ENCODE measurements at places on chromosomes 2 and 18.

GRCh38 chr2:202337151-202337550 is 39.0 kb upstream of the BMPR2 start:
- no peak for DNase-seq

GRCh38 chr2:152506843-152507242 is 171.9 kb downstream of the FMNL2 start:
- peak; percentile 67 for DNase-seq

- DNase-seq = no peak
Observed at GRCh38 chr18:8686611-8687010, 18.7 kb upstream of the MTCL1 start.

DNA sequence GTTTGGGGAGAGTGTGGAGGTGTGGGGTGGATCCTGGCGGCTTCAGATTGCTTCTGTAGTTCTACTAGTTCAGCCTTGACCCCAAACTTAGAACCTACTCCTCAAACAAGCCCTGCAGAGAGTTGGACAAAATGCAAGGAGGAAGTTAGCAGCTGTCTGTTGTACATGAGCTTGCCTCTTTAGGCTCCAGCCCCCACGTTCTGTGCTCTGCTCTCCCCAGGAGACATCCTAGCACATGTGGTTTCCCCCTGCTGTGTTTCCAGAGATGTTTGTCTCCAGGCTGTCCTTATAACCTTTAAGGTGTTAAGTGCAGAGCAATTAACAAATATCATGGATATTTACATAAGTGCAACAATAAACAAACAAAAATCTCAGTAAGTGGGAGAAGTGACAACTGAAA is 111.1 kb downstream of the ACOXL start:
- no peak for DNase-seq

DNA sequence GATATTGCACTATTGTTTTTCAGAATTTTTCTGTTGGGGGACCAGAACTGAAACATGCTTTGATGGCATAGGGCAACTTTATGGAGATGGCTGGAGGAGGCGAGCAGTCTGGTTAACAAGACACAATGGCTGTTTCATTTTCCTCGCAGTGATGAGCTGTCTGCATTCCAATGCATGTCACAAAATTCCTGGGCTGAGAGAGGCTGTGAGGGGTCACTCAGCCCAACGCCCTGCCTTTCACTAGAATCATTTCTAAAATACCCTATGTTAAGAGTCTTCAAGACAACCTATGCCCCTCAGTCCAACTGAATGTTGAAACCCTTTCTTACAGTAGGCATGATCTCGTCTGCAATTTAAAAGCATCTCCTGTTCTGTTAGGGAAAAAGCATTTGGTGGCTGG is 1090.0 kb downstream of the BCL11A start:
- no peak for DNase-seq

- no peak for DNase-seq
Observed at GRCh38 chr2:223050188-223050587, 1.8 kb upstream of the KCNE4 start.

GRCh38 chr2:153858250-153858649 is 13.5 kb upstream of the GALNT13 start:
- no peak for DNase-seq

- peak; percentile 41 for DNase-seq
Observed at GRCh38 chr18:54828281-54828881, at the start of gene RAB27B. Gene RAB27B (plus strand): TSS chr18:54828477. CDS start chr18:54877586, 49,109 bp downstream.

- peak; percentile 59 for DNase-seq
Observed at GRCh38 chr18:32911660-32912284, 138.9 kb upstream of the KLHL14 start.

DNA sequence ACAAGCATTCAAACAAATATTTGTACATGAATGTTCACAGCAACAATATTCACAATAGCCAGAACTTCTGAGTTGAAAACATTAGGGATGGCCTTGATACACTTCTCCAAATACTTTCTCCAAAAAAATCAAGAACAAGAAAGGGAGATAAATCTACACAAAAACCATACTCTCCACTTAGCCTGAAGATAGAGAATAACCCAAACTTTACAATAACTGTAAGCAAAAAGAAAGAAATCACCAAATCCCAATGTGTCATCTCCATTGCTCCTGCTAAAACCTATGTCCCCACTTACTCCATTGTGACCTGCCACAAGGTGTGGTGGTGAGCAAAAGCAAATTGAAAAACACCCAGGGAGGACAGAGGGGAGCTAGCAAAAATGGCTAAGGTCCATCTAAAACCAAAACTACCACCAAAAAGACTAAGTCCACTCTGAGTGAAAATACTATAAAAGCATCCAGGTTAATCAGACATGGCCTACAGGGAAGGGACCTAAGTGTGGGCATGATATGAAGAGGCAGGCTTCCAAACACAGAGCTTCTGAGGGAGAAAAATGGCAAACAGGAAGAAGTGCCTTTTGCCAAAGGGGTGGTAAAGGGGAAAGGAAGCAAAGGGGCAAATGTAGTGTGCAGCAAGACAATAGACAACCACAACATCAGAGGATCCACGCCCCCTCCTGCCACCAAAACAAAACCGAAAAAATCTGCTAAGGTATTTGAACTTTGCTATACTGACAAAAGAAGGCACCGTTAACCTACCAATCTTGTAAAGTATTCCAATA is 56.1 kb downstream of the NBAS start:
- no peak for DNase-seq

GRCh38 chr2:177726931-177727348 is 334.4 kb downstream of the AGPS start:
- no peak for DNase-seq

DNA sequence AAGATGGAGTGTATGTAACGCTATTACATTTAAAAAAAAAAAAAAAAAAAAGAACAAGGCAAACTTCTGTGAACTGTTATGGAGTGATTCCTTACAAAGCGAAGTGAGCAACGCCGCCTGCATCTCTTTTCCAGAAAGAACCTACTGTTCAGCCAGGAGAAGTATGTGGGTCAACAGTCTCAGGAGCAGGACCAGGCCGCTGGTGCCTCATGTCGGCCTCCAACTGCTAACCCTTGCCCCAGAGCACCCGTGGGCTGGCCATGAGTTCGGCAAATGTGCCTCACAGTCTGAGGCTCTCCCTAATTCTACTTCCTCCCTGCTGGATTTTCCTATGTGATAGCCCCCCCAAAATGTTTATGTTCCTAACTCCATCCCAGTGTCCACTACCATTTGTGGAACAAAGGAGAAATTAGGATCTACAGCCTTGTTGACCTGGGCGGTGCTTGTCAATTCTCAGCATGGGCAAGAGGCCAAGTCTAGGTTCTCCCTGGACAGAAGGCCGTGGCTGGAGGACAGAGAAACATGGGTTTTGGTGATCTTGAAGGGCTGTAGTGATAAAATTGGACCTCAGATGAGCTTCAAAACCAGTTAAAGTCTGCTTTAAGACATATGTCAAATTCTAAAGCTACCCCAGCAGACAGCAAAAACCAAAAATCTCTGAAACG is 15.9 kb downstream of the FAM168B start:
- no peak for DNase-seq

- no peak for DNase-seq
Observed at GRCh38 chr2:221283896-221284545, 288.1 kb downstream of the EPHA4 start.

- DNase-seq = no peak
Observed at GRCh38 chr2:68774569-68775271, 40.1 kb downstream of the ARHGAP25 start.

DNA sequence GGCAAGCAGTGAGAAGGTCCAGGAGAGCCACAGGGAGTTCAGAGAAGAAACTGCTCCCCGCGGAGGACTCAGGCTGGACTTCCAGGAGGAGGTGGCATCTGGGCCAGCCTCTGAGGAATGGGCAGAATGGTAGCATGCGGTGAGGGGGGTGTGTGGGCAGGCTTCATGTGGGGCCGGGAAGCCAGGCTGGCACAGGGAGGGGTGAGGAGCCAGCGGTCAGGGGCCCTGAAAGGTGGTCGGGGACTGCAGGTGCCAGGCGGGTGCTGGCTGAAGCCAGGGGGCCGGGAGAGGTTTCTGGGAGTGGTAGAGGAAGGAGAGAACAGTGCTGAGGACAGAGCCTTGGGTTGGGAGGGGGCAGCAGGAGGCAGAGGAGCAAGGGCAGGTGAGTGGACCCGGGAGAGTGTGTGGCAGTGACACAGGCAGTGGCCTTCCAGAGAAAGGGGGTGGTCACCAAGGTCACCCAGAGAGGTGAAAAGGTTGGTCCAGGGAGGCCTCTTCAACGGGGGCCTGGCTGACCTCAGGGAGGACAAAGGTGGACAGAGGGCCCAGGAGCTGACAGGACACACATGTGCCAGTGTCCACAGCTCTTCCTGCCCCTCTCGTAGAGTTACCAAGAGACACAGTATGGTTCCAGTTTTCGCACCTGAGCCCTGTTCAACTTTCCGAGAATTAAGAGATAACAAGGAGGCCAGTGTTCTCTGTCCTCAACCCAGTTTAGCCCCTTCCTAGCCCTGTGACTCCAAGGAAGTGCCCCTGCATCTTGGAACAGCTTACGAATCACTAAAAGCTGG is 101.2 kb upstream of the ASB18 start:
- no peak for DNase-seq

DNA sequence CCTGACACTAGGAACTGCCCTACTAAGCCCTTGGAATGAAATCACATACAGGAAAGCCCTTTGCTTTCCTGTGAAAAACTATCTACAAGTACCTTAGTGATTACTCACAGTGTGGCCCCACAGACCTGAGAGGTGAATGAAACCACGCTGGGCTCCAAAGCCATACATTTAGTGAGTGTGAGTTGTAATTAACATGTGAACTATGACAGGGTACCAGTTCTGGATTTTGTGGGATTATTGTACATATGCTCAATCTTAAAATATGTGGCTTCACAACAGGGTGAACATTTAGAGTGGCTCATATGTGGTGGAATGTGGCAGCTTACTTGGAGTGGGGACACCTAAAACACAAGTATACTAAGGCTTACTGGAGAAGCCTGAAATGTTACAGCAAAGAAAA is 12.3 kb downstream of the KCTD1 start:
- peak; percentile 50 for DNase-seq

- DNase-seq = no peak
Observed at GRCh38 chr2:182144776-182145165, 159.1 kb downstream of the PPP1R1C start.

DNA sequence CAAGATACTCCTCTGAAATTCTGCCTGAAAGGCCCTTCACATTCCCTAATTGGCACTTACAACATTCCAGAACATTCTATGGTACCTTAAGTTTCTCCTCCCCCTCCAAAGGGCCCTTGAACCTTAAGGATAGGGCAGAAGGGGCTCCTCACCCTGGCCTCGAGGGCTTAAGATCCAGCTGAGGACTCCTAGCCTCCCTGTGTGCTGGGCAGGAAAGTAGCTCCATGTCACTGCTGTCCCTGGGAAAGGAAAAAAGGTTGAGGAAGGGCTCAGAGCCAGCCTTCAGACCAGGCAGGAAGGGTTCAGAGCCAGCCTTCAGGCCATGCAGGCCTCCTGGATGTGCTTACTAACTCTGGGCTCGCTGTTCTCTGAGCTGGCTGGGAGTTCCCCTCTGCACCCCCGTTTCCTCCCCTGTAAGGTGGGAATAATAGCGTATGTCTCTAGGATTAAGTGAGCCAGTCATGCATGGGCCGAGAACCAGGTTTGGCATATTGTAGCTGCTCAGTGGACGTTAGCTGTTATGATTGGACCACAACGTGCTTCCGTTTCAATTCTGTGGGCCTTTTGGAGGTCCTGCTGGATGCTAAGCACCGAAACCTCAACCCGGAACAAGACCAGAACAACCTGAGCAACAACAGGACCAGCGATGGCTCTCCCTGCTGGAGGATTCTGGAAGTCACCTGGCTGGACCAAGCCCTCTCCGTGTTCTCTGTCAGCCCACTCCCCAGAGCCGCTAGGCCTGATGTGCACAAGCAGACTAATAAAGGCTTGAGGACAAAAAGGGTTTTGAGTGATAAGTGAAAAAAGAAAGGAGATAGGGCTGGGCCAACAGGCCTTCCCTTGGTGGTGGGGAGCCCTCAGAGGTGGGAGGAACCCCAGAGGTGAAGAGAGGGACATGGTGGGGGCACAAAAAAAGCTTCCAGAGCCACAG is 1.0 kb upstream of the B3GNT7 start:
- DNase-seq = no peak

- DNase-seq = no peak
Observed at GRCh38 chr2:88538362-88538917, 85.9 kb upstream of the FOXI3 start.

DNA sequence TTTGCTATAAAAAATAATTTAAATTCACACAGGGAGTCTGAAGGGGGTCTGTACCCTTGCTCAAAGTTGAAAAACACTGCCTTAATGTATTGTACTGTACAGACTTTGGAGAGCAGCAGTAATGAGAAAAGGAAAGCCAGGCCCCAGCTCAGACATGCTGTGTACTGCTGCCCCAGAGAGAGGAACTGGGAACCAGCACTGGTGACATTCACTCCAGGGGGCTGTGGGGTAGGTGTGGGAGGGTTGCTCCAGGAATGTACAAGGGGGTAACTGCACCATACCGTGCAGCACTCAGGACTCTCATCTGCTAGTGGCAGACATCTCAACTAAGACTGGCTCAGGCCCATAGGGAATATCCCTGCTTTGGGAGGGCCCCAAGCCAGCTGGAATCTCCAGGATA is 146.0 kb upstream of the RMP24 start:
- no peak for DNase-seq

GRCh38 chr2:161426455-161426921 is 10.4 kb downstream of the TBR1 start:
- no peak for DNase-seq

DNA sequence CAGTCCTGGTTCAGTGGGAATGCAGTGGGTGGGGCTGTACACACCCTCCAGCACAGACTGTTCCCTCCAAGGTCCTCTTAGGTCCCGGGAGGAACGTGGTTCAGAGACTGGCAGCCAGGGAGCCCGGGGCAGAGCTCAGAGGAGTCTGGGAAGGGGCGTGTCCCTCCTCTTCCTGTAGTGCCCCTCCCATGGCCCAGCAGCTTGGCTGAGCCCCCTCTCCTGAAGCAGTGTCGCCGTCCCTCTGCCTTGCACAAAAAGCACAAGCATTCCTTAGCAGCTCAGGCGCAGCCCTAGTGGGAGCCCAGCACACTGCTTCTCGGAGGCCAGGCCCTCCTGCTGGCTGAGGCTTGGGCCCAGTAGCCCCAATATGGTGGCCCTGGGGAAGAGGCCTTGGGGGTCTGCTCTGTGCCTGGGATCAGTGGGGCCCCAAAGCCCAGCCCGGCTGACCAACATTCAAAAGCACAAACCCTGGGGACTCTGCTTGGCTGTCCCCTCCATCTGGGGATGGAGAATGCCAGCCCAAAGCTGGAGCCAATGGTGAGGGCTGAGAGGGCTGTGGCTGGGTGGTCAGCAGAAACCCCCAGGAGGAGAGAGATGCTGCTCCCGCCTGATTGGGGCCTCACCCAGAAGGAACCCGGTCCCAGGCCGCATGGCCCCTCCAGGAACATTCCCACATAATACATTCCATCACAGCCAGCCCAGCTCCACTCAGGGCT is 17.5 kb upstream of the FAHD2A start:
- DNase-seq = no peak

All from HS-5 (cell line).